LHCN-M2 (cell line): ENCODE measurements at places on chromosomes 1 and 21.

DNA sequence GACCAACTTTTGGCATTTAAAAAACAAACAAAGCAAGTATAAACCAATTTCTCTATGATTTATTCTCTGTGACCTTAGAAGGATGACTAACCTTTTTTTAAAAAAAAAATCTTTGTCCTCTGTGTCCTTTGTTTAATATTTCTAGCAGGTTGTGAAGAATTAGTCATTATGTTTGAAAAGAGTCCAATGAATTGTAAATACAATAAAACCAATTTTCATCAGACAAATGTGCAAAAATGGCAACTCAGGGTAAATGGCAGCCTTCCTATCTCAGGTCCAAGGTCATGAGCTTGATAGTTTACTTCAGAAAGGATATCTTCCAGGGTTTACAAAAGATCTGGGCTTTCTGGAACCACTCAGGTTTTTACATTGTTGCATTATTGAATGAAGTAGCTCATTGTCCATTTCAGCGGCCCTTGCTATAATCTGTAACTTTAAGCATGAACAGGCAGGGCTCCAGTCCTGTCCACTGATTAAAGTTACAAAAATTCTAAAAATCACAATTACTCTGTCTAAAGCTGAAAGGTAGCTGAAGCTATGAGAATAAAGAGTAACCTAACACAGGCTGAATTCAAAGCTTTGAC is 11.7 kb upstream of the MAP3K21 start:
- no peak for DNase-seq

- DNase-seq: no peak
Measured at GRCh38 chr1:77732090-77732489, 27.6 kb downstream of the USP33 start.

GRCh38 chr1:101316799-101317198 is 80.0 kb downstream of the S1PR1 start:
- no peak for DNase-seq

- DNase-seq: no peak
Measured at GRCh38 chr1:158016651-158017335, 23.3 kb downstream of the KIRREL1 start.

DNA sequence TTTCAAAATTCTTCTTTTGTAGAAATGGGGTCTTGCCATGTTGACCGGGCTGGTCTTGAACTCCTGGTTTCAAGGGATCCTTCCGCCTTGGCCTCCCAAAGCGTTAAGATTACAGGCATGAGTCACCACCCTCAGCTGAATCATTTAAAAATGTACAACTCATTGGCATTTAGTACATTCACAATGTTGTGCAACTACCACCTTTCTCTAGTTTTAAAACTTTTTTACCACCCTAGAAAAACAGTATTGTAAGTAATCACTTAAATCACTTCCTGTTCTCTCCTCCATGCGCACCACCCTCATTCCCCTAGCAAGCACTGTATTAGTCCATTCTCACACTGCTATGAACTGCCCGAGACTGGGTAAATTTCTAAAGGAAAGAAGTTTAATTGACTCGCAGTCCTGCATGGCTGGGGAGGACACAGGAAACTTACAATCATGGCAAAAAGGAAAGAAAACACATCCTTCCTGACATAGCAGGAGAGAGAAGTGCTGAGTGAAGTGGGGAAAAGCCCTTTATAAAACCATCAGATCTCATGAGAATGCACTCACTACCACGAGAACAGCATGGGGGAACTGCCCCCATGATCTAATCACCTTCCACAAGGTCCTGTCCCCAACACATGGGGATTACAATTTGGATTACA is 14.4 kb upstream of the THEM5 start:
- peak; percentile 68 for DNase-seq

GRCh38 chr1:203239526-203240305 is 10.2 kb upstream of the CHIT1 start:
- DNase-seq: no peak

DNA sequence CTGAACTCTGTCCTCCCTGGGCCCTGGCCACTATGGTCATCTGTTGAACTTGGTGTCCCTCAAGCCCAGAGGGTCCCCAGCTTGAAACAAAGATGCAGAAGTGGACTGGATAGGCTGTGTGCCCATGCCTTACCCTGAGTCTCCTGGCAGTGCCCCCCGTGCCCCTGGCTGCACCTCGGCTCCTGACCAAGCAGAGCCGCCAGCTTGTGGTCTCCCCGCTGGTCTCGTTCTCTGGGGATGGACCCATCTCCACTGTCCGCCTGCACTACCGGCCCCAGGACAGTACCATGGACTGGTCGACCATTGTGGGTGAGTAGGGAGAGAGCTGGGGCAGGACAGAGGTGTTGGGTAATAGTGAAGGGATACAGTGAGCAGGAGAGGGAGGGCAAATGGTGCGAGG is 10.7 kb downstream of the TIE1 start:
- no peak for DNase-seq

- no peak for DNase-seq
Measured at GRCh38 chr1:229119161-229119560, 151.8 kb upstream of the RAB4A start.

DNA sequence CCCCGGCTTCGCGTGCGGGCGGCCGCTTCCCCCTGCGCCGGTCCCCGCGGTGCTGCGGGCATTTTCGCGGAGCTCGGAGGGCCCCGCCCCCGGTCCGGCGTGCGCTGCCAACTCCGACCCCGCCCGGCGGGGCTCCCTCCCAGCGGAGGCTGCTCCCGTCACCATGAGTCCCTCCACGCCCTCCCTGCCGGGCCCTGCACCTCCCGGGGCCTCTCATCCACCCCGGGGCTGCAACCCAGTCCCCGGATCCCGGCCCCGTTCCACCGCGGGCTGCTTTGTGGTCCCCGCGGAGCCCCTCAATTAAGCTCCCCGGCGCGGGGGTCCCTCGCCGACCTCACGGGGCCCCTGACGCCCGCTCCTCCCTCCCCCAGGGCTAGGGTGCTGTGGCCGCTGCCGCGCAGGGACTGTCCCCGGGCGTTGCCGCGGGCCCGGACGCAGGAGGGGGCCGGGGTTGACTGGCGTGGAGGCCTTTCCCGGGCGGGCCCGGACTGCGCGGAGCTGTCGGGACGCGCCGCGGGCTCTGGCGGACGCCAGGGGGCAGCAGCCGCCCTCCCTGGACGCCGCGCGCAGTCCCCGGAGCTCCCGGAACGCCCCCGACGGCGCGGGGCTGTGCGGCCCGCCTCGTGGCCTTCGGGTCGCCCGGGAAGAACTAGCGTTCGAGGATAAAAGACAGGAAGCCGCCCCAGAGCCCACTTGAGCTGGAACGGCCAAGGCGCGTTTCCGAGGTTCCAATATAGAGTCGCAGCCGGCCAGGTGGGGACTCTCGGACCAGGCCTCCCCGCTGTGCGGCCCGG is 159.2 kb downstream of the RUNX1 start:
- peak; percentile 73 for DNase-seq

GRCh38 chr1:54543729-54544496 is 4.1 kb upstream of the ACOT11 start:
- peak; percentile 95 for DNase-seq

GRCh38 chr1:174074757-174075156 is 52.6 kb upstream of the RC3H1 start:
- DNase-seq: peak; percentile 40

- peak; percentile 57 for DNase-seq
Measured at GRCh38 chr1:169711469-169712308, at the start of gene SELL. Gene SELL, minus strand, starts transcription at chr1:169711620. Its CDS starts 122 bp downstream, at chr1:169711498.

DNA sequence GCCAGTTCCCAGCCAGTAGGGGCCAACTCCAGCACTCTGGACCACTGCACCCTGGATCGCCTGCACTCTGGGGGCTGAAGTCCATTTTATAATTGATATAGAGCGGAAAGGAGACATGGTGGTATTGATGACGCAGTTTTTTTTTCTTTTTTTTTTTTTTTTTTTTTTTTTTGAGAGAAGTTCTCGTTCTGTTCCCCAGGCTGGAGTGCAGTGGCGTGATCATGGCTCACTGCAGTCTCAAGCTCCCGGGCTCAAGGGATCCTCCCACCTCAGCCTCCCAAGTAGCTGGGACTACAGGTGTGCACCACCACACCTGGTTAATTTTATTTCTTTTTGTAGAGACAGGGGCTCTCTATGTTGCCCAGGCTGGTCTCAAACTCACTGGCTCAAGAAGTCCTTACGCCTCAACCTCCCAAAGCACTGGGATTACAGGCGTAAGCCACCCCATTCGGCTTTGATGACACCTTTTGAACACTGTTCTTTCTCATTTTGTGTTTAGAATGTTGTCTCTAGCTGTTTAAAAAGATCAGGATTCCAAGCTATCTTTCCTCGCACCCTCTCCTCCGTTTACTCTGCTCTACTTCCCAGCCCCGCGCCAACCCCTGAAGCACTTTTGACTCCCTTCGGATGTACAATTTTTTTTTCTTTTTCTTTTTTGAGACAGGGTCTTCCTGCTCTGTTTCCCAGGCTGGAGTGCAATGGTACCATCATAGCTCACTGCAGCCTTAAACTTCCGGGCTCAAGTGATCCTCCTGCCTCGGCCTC is 960 bp downstream of the MX2 start:
- DNase-seq: no peak

DNA sequence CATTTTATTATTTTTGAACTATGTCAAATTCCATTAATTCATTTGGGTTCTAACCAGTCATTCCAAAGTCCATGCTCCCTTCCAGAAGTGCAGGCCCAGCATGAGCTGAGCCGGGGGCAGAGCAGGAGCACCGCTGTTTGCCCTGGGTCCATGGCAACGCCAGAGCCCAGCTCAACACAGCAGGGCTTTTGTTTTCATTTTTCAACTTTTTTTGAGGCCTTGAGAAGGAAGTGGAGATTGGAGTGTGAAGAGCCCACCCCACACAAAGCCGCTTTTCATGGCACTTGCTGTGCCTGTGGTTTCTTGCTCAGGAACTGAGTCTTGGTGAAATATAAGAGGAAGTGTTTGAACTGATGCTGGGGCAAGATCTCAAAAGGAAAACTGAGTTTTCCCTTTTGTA is 13.2 kb upstream of the PRMT2 start:
- DNase-seq: no peak

DNA sequence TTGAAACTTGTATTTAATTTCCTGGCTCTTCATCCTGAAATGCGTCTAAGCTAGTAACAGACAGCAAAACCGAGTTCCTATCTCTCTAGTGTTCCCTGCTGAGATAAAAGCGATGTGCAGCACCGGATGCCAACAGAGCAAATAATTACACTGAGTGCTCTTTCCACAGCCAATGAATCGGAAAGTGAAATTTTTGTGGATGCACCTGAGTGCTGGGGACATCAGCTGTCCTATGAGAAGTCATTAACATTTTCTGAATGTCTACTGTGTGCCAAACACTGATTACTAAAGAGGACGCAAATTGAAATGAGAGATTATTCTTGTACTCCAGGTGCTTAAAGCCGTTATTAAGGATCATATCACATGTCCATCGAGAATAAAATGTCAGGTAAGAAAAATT is 278.0 kb downstream of the RGS7 start:
- DNase-seq: no peak

GRCh38 chr1:199313444-199313843 is 674.6 kb downstream of the PTPRC start:
- DNase-seq: peak; percentile 44

- DNase-seq: no peak
Measured at GRCh38 chr21:42658320-42659105, 5.1 kb downstream of the PDE9A start.

DNA sequence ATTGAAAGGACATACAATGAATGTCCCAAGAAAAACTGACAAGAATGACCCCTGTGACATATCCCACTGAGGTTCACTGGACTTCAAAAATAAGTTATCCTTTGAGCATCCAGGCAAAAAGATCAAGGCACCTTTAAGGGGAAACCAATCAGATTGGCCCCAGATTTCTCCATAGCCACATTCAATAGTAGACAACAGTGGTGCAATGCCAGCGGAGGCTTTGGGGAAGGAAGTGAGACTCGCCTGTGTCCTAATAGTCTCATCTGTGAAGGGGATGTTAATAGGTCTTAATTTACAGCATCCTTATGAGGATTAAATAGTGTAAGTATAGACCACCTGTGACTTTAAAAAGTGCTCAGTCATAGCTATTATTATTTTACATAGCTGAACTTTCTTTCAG is 21.5 kb downstream of the RPL5 start:
- no peak for DNase-seq

- DNase-seq: no peak
Measured at GRCh38 chr1:99740141-99740540, 26.3 kb downstream of the FRRS1 start.
